ENCODE measurements at places on chromosomes 12 and 14. TPM values are rescaled to one million over a fixed set of nuclear protein-coding genes. Genes with fewer than 3 reads are reported as not detected.

The CLEC4C gene
- not detected for total RNA-seq

The DCN gene
- total RNA-seq = not detected

The SLC8A3 gene
- total RNA-seq = 0.08 TPM

The RALGAPA1 gene
- total RNA-seq = 39.8 TPM

The GALNT9 gene
- total RNA-seq = not detected

The TOGARAM1 gene
- total RNA-seq = 6.8 TPM

The PTPRR gene
- not detected for total RNA-seq

The PSMA6 gene
- 174 TPM for total RNA-seq

The IFNG-AS1 gene
- total RNA-seq = 0.65 TPM

The SDR9C7 gene
- total RNA-seq = not detected

The SYT10 gene
- total RNA-seq = not detected

The TAS2R30 gene
- 2.2 TPM for total RNA-seq

The IFI27L2 gene
- 82.9 TPM for total RNA-seq

The DPY19L2 gene
- total RNA-seq = 0.91 TPM

The TSHR gene
- 3.5 TPM for total RNA-seq

The FOXJ2 gene
- 18.5 TPM for total RNA-seq

The TAS2R7 gene
- not detected for total RNA-seq

The BATF gene
- total RNA-seq = 32.7 TPM
